ENCODE measurements at places on chromosomes 6 and 20.
A peak's percentile ranks its signal among the peaks of the same experiment; 100 is the strongest.

GRCh38 chr20:20174089-20174835, 121.9 kb downstream of the CFAP61 start:
- DNase-seq = no peak

GRCh38 chr6:13655700-13656099, 40.6 kb downstream of the NOL7 start:
- DNase-seq = no peak

DNA sequence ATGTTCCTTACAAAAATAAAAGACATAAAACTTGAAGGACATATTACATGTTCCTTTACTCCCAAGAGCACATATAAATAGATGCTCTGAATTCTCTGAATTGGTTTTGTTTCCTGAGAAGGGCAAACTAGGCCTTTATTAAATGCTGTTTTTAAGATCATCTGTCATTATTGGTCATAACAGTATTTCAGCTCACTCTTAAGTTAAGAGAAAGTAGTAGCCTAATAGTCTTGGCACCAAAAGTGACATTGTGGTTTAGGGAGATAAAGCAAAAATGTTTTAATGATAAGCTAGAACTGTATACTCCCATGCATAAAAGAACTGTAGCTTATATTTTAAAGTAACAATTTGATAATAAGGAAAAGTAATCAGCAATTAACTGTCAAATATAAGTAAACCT, 361.1 kb upstream of the PTCHD4 start:
- DNase-seq = no peak

DNA sequence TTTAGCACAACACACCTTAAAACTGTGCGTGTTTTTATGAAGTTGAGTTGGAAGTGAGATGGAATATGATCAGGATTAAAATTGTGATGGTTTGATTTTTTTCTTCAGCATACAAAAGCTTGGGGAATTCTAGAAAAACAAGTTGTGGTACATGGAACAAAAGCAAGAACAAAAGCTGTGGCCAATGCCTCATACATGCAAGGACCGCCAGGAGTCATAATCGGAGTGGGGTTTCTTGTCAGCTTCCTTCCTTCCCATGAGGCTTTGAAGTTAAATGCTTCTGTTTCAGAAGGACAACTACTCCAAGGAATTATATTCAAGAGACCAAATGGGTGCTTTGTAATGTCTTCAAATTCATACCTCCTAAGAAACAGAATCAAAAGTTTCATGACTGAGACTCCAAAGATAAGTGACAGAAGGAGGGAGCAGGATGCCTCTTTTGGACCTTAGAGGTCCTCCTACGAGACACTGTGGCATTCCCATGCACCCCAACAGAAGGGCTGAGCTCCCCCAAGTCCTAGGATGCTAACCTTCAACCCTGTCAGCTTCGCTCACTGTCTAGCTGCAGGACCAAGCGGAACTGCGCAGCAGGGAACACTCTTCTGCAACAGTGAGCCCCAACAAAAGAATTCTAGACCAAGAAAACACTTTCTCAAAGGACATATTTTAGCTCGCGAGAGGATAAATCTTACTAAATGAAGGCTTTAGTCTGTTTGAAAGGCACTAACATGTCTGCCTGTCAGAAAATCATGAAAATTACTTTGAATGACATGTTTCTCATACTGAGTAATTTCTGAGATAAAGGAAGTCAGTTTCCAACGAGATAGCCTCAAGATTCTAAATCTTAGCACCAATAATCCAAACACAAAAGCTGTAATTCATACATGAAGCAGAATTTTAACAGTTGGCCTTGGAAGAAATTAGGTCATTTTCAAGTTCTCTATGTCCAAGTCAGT, 108.5 kb upstream of the NHSL1 start:
- no peak for DNase-seq

DNA sequence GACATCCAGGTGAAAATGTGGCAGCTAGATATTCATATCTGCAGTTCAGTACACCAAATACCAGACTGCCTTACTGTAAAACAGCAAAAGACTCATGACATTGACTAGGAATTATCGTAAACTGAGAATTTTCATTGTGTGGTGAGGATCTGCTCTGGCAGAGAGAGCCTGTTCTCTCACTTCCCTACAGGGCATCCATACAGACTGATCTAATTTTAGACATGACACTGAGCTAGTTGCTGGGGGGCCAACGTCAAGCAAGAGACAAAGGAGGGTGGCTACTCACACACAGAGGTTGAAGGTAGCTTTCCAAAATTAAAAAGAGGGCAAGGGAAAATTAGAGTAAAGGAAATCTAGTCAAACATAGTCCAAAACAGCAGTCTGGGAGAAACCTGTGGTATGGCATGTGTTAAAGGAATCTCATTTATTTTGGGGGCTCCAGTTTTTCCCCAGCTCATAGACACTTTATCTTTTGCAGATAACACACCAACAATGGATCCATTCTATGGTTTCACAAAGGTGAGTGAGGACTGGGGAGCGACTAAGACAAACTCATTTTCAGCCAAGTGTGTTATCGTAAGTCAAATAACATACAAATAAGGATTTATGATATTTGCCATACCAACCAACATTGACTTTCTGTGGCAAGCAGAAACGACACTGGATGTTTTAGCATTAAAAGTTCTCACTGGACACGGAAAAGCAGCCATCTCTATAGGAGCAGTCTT, 36.6 kb upstream of the NHSL1 start:
- no peak for DNase-seq

- no peak for DNase-seq
Measured at GRCh38 chr6:157668713-157669112, 154.3 kb upstream of the SNX9 start.

DNA sequence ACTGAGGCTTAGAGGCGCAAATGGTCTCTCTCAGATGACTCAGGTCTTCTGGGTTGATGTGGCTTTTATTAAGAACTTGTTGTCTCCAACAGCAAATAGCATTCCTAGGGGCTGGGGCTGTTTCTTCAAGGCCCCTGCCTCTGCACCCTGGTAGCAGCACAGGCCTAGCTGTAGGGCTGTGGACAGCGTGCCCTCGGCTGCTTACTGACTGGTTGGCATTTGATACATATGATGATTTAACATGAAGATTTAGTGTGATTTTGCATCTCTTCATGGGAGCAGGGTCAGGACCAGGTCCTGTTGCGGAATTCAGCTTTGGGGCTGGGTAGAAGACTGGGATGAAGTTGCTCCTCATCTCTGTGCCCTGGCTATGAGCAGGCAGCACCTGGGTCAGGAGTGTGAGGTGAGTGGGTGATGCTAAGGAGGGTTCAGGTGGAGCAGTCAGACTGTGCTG, 24.3 kb upstream of the IER3 start:
- no peak for DNase-seq

DNA sequence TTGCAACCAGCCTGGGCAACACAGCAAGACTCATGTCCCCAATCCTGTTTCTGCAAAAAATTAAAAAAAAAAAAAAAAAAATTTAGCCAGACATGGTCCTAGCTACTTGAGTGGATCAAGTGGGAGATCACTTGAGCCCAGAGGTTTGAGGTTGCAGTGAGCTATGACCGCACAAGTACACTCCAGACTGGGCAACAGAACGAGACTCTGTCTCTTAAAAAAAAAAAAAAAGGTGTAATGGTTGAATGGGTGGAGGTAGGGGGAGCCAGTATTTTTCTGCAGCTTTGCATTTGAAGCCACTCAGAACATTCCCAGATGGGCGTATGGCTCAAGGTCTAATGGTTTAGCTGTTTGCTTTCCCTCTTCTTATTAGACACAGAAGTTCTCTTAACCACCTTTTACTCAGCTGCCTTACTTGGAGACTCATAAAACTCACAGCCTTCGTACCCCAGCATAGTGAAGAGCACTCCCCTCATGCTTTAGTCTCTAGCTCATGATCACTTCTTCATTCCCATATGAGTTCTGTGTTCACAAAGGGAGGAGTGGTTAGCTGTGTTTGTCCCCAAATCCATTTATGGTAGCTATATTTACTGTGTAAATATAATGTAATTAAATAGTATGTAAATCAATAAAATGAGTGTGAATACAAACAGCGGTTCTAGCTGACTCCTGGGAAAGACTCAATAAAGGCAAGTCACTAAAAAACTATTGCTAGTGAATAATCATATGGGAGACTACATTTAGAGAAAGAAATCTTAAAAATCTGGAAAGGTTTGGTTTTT, 9.0 kb downstream of the FKBP1A start:
- DNase-seq = no peak

- DNase-seq = no peak
Measured at GRCh38 chr6:155235087-155235486, 28.7 kb upstream of the CLDN20 start.

DNA sequence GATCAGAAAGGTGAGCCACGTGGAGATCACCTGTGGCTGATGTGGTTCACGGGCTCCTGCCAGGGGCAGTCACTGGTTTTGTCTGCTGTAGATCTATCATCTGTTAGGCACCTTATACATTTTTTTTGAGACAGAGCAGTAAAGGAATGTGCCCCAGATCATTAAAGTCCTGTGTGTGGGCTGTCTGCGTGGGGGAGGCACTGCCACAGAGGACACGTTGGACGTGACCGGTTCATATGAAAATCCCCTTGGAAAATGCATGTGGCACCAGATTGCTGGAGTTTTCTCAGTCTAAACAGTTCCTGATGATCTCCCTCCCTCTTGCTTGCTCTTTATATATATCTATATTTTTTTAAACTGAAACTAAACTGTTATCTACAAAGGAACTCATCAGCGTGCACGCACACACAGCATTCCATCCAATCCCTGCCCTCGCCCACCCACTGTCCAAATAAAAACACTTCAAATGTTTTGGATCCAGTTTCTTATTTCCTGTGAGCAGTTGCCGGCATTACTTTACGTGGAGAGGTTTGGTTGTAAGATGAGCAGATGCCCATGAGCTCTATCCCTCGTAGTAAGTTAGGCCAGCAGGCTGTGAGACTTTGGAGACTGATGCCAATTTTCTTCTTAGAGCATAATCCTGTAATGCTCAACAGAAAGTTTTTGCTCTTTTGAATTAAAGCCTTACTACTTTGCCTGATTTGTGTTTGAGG, 161.6 kb upstream of the EXOC2 start:
- no peak for DNase-seq

- DNase-seq = peak; percentile 67
Measured at GRCh38 chr6:99588618-99589289, 17.9 kb upstream of the PRDM13 start.

- peak; percentile 51 for DNase-seq
Measured at GRCh38 chr20:33689973-33690372, 3.8 kb upstream of the E2F1 start.

DNA sequence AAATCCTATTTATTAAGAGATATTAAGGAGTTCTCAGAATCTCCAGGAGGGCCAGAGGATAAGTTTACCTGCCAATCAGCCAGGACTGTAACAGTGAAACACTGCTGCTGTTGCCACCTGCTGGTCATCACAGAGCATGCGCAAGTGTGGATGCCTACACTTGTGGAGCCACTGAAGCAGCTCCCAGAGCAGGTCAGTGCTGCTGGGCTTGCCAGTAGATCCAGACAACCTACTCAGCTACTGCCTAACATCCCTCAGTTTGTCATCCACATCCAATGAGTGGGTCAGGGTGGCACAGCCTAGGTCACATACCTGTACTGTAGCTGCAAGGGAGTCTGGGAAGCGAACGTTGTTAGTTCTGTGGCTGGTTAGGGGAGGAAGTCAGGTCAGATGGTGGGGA, 18.3 kb upstream of the NHSL1 start:
- peak; percentile 51 for DNase-seq

GRCh38 chr6:43488667-43489276, 11.4 kb downstream of the TJAP1 start:
- DNase-seq = no peak

DNA sequence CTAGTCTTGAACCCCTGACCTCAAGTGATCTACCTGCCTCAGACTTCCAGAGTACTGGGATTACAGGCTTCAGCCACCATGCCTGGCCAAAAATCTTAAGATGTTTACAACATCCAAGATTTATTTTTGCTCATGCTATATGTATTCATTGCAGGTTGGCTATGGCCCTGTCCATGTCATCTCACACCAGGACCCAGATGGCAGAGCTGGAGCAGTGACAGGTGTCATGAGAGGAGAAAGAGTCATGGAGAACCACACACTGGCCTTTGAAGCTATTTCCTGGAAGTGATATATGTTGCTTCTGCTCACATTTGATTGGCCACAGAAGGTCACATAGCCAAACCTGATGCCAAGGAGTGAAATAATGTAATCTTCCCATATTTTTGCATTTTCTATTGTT, 13.8 kb upstream of the DDR1 start:
- no peak for DNase-seq

DNA sequence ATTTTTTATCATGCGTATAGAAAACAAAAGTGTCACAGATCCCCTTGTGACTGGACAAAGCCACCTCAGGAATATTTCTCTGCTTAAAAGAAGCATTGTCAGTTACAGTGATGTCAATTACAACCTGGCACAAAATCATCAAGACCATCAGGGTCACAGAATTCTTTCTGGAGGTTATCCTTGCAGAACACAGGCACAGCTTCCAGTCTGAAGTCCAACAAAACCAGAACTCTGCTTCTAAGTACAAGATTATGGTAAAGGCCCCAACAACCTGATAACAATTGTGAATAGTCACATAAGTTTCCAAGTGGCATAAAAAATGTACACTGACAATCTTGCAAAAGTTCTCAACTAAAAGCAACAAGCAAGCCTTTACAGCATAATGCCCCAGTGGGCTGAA, 21.0 kb downstream of the PLAGL2 start:
- DNase-seq = no peak

DNA sequence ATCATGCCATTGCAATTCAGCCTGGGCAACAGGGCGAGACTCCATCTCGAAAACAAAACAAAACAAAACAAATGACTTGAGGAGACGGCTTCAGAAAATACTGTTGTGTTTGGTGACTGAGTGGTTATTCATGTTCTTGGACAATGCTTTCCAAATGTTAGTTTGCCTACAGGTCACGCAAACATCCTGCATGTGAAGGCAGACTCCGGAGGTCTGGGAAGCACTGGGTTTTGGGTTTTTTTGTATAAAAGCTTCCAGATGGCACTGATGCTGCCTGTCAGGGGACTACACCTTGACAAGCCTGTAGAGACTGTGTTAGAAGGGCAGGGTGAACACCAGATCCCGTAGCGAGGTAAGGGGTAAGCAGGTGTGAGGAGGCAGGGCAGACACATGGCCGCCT, 81.7 kb downstream of the THBS2 start:
- DNase-seq = no peak

DNA sequence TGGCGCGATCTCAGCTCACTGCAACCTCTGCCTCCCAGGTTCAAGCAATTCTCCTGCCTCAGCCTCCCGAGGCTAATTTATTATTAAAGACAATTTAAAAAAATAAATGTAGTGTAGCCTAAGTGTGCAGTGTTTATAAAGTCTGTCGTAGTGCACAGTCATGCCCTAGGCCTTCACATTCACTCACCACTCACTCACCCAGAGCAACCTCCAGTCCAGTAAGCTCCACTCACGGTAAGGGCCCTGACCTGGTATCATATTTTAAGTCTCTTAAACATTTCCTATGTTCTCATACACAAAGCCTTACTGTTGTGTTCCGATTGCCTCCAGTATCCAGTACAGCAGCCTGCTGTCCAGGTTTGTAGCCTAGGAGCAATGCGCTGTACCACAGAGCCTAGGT, 168.2 kb upstream of the FOXQ1 start:
- DNase-seq = no peak

Data from activated CD4-positive, alpha-beta T cell treated with anti-CD3 and anti-CD28 coated beads, Interleukin-2, amount 50 U/mL, for 48 hours (primary cell).